Stimulated activated naive CD4-positive, alpha-beta T cell treated with Interleukin-2 at 50 U/mL for 16 hours (primary cell): ENCODE measurements at places on chromosomes 7 and 10.

DNA sequence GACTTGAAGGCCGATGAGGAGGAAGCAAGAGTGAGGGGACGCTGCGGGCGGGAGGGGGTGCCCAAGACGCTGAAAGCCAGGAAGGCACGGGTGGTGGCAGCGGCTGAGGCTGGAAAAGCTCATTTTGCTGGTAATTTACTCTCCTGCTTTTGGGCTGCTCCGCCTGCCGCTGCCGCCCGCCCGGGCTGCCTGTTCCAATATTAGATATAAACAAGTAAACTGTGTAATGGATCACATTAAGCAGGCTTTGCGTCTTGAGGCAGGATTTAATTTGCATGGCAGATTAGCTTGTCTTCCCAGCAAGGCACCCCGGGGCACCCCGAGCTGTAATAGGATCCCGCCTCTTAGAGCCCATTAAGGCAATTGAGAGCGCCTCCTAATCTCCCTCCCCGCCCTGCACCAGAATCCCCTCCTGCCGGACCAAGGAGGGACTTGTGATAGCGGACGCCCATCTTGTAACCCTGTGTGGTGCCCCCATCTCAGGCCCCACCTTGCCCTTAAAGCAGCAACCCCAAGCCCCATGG is 46.1 kb upstream of the SLF2 start:
- no peak for DNase-seq

- DNase-seq = no peak
These were observed 45.7 kb downstream of the SKIDA1 start for GRCh38 chr10:21479570-21480315.

DNA sequence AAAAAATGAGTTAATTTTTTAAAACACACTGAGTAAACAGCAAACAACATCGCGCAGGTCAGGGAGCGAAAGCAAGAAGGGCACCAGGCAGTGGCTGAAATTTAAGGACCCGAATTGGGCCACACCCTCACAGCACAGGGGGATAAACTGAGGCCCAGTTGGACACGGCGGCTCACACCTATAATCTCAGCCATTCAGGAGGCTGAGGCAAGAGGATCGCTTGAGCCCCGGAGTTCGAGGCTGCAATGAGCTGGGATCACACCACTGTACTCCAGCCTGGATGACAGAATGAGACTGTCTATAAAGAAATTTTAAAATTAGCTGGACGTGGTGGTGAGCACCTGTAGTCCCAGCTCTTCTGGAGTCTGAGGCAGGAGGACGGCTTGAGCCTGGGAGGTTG is 69.6 kb downstream of the PDGFA start:
- DNase-seq = no peak

GRCh38 chr7:2838873-2839578 is 5.1 kb downstream of the GNA12 start:
- no peak for DNase-seq

DNA sequence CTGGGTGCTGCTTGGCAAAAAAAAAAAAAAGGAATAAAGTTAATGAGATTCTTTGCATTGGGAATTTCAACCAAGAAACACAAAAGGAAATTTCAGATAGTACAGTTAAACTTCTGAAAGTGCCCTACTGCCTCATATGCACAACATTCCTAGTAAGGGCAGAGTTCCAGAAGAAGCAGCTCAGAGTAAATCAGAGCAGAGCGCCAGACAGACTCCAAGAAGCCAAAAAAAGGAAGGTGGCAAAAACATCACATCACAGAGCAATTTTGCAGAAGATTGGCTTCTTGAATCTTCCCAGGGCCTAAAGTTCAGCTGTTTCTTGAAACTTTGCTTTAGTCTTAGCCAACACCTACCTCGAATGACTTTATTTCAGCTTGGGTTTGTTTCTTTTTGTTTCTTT is 544.1 kb downstream of the XPNPEP1 start:
- no peak for DNase-seq

DNA sequence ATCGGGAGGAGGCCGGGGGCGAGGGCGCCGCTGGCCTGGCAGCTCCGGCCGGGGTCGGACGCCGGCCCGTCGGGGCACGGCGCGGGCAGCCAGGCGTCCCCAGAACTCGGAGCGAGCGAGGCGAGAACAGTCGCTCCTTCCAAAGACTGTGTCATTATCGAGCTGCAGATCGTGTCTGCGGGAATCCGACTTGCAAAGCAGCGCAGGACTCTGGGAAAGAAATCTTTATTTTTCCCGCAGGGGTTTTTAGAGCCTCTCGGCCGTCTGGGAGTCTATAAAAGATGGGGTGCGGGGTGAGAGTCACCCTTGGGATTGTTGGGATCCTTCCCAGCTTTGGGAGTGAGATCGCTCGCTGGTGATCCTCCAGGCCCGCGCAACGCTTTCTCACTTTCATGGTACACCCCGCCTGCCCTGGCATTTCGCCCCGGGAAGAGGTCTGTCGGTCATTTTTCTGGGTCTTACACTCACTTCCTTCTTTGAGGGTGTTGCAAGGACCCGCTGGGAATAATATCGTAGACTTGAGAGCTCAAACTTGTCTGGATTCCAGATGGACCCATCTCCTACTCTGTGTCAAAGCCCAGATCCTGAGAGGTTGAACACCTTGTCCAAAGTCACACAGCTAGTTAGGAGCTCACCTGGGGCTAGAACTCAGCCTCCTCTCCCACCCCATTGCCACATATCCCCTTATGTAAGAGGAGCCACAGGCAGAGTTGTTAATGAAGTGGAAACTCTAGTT is 1.0 kb downstream of the UBTD1 start:
- DNase-seq = no peak

DNA sequence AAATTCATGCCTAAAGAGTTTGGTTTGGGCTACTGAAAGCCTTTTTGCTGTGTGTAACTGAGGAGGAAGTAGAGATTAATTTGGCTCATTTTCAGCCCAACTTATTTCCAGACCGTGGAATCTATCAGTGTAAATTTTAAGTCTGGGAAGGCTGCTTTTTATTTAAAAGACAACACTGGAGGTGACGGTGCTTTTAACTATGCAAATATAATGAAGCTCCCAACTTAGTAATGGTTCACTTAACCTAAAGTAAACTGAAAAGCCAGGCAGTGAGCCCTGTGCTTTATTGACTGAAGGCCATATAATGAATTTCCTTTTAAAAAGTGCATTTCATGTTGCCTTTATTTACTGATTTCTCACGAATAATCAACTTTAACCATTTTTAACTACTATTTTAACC is 127.2 kb downstream of the NPY start:
- DNase-seq = no peak

DNA sequence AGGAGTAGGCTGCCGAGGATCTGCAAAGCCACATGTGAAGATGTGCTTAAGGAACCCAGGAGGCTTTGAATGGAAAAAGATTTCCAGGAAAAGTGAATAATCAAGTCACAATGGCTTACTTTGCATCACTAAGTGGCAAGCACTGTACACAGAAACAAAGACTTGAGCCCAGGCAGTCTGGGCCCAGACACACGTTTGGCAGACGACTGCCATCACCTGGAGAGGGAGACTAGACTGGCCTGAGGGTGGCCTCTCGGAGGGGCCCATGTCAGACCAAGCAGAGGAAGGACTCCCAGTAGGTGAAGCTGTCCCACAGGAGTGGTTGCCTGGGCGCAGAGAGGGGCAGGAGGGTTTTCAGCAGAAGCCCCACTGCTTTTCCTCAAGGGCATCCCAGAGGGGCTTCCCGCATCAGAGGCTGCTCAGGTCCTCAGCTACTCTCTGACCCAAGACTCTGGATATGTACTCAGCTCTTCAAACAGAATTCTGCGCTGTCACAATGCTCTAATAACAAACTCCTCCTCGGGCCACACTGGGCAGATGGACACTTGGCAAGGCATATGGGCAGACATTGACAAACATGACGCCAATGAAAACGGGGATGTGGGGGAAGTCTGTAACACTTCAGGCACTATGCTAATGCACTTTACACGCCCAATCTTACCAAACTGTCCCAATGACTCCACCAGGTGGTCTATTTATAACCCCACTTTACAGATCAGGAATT is 27.9 kb upstream of the FRAT2 start:
- DNase-seq = no peak

DNA sequence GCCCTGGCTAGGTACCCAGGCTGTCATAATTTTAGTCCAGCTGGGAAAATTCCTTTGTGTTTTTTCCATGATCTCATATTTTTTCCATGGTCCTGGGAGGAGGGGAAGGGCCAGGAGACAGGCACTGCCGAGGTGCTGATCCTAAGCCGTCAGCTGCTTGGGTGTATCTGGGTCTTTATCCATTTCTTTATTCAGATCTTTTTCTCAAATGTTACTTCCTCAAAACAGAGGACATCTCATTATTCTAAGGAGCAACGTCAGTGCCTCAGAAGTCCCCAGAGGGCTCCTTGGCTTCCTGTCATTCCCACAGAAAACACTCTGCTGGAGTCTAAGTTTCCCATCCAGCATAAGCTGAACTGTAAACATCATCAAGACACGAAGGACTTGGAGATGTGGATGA is 2.8 kb upstream of the OR6V1 start:
- no peak for DNase-seq

- no peak for DNase-seq
These were observed at the start of gene SPAM1 for GRCh38 chr7:123924941-123925340. Gene SPAM1, plus strand, starts transcription at chr7:123925241. Its CDS starts 28,330 bp downstream, at chr7:123953571.

- no peak for DNase-seq
These were observed 95.1 kb downstream of the ITGA8 start for GRCh38 chr10:15624401-15625196.

GRCh38 chr7:100431286-100431735 is 1.7 kb downstream of the MEPCE start:
- no peak for DNase-seq

GRCh38 chr10:15585303-15585715 is 134.4 kb downstream of the ITGA8 start:
- DNase-seq = no peak

- no peak for DNase-seq
These were observed 23.8 kb downstream of the RAMP3 start for GRCh38 chr7:45181286-45181960.

- no peak for DNase-seq
These were observed 19.3 kb downstream of the PON1 start for GRCh38 chr7:95304990-95305389.

GRCh38 chr7:30665043-30665442 is 17.2 kb downstream of the CRHR2 start:
- DNase-seq = no peak

- no peak for DNase-seq
These were observed 432 bp upstream of the CAMK2B start for GRCh38 chr7:44325811-44326241.

DNA sequence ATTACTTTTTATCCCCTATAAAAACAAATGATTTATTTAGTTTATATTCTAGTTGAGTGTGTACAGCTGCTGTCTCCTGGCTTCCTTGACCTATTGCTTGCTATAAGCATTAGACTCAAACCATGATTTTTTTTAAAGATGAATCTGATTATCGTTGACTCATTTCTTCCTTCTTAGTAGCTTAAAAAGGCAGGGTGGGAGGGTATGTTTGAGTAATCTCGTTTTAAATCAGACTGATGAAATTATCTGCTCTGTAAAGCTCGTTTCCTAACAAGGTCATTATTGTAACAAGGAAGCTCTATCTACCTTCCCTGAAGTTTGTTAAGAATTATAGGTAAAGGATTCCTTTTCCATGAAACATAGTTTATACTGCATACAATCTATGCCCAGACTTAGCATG is 276.3 kb upstream of the KCND2 start:
- DNase-seq = no peak

DNA sequence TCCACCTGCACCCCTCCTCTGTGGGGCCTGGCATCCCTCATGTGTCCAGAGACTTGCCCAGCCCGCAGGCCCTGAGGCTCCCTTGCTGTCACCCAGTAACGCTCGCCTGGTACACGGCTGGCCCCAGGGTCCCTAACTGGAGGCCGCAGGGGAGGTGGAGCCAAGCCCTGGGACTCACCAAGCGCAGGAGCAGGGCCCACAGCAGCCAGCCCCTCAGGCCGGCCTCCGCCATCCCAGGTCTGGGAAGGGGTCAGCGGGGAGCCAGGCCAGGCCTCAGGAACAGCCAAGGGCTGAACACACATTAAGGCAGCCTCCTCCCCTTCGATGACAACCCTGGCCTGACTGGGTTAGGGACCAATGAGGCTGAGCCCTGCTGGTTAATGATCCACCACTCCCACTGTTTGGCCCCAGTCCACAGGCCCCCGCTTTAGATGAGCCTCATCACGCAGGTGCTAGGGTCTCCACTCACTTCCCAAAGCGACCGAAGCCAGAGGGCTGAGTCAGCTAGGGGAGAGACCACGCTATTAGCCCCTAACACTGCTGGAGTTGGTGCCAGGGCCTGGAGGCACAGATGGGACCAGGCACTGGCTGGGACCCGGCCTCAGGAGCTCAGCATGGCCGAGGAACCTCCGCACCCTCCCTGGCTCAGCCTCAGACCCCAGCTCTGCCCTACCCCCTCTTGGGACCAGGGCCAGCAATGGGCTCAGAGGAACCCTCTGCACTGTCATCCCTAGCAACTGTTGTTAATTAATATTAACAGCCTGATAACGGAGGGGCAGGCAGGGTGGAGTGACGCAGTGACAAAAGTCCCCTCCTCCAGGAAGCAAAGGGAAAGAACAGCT is at the start of gene NPC1L1:
Gene NPC1L1 (minus strand): TSS at position 303 of the 842 bp plus-strand sequence. CDS start 71 bp downstream, at position 232.
- no peak for DNase-seq

DNA sequence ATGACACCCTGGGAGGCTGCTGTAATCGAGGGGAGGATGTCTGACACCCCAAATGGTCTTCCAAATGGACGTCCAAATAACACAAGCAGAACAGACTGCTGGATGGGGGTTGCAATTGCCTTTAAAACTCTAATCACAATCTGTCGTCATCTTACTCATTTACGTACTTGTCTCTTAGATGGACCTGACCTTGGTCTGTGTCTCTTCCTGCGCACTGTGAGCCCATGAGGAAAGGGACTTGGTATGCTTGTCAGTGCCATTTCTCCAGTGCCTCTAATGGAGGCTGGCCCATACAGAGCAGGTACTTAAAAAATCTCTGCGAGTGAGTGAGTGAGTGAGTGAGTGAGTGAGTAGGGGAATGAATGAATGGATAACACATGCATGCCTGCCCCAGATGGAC is 93.3 kb downstream of the DLG5 start:
- DNase-seq = no peak

DNA sequence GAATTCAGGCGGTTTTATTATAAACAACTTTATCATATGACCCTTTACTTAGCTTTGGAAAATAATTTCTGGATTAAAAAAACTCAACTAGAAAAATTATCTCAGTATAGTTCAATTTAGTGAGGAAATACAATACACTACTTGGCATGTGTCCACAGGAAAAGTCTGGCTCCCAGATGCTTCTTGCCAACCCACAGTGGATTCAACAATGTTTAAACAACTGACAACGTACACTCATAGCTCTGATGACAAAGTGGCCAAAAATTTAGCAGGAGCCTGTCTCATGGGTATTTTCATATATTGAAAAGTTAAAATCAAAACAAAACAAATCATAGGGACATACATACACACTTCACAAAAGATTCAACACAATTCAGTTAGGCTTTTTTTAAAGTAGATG is 158.8 kb downstream of the SKAP2 start:
- no peak for DNase-seq

GRCh38 chr7:159097661-159098423 is 46.8 kb downstream of the VIPR2 start:
- DNase-seq = no peak
